Stimulated activated CD8-positive, alpha-beta memory T cell treated with anti-CD3 and anti-CD28 coated beads, Interleukin-7, amount 100 ng/mL, for 48 hours (primary cell): ENCODE measurements at places on chromosomes 2 and 18.

DNA sequence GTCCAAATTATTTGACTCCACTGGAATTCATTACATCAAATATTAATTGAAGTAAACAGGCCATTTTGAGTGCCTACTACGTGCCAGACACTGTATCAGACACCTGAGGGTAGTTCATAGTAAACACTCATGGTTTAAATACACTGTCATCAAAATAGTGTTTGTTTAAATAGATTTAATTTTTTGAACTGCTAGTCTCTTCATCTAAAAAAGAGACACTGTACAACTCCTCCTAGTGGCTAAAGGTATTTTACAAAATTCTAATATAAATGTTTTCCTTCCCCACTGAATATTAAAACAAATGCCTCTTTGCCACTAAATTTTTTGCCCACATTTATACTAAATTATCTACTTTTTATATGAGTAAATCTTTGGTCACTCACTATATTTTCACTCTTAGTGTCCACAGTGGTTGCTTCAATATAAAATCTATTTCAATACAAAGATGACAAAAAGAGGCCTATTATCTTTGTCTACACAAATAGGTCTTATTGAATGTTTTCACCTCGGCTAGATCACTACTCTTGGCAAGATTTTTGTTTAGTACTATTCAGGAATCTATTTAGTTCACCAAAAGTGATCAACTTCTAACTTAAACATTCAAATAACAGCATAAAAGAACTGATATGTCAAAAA is 122.1 kb downstream of the TMEM247 start:
- no peak for DNase-seq

DNA sequence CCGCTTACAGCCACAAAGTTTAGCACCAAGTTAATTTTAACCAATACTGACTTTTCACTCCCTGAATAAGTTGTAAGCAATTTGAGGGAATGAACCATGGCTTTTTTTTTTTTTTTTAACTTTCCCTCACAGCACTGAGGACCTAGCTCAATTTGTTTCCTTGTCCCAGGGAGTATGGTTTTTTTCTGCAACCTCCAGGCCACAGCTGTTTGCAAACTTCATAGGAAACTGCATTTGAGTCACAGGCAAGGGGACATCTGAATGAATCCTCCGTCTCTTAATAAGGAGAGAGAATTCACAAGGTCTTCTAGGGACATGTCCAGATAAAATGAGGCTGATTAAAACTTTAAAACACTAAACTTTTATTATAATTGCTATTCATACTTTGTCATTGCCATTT is 181.5 kb downstream of the GFPT1 start:
- no peak for DNase-seq

DNA sequence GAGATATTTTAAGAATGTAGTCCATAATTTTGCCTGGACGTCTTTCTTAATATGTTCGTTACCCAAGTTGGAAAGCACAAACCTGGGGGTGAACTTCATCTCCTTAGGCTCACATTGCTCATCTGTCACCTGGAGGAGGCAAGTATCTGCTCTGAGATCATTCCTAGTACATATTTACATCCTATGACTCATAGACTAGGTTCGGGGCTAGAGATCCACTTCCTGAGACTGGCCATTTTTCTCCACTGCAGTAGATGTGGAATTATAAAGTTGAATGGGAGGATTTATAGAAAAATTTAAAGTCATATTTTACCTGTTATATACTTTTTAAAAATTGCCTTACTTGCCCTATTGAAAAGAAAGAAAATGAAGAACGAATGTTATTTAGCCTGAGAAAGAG is 77.5 kb upstream of the PROKR1 start:
- no peak for DNase-seq

GRCh38 chr2:230946429-230947234 is 21.6 kb upstream of the GPR55 start:
- no peak for DNase-seq

DNA sequence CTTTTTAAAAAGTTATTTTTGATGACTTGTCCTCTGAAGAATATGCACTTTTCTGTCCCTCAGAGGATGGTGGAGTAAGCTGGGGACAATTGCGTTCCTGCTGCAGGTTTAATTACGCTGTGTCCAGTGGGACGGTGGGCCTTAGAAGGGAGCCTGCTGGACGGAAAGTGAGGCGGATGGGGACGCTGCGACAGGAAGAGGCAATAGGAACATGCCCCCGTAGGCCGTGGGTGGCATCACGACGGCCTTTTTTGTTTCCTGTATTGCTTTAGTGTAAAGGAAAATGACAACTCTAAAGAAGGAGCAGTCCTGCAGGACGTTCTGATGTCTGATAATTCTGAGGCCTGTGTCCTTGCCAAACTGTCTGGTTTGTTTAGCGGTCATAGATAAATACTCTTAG is 121.6 kb downstream of the NFATC1 start:
- no peak for DNase-seq

- DNase-seq, result no peak
These were observed 264.7 kb downstream of the CYP26B1 start for GRCh38 chr2:71882949-71883472.

GRCh38 chr2:70886541-70886987 is 49.1 kb upstream of the ATP6V1B1 start:
- no peak for DNase-seq

DNA sequence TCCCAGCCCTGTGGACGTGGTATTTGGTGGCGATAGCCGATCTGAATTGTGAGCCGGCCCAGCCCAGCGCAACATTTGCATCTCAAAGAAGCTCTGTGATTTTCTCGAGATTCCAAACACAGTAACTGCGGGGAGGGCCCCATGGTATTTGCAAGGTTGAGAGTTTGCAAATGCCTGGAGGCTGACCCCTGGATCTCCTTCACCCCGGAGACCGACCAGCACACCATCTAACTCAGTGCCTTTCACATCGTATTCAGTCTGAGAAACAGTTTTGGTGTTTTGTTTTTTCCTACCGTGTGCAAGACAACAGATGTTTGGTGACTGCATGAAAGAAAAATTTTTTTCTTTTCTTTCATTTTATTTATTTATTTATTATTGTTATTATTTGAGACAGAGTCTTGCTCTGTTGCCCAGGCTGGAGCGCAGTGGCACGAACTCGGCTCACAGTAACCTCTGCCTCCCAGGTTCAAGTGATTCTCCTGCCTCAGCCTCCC is 40.3 kb downstream of the MYCN start:
- DNase-seq, result no peak

GRCh38 chr2:32772638-32773447 is 145.0 kb downstream of the TTC27 start:
- no peak for DNase-seq

- DNase-seq, result no peak
These were observed 7.6 kb downstream of the ITGA6 start for GRCh38 chr2:172434821-172435605.

GRCh38 chr2:44707945-44708660 is 233.4 kb upstream of the SIX3 start:
- no peak for DNase-seq

DNA sequence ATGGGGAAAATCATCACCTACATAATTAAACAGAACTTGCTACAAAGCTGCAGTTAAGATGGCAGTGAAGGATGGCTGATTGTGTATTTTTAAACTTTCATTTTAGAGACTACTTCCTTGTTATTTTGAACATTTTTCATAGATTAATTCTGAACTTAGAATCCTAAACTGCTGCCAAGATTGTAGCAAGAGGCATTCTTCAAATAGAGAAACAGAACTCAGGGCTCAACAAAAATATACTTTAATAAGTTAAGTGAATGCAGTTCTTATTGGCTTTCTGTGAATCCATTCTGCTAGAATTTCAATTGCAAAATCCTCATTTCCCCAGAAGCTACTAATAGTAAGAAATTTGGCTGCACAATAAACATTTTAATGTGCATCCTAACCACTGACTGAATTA is 160.3 kb downstream of the L3MBTL4 start:
- DNase-seq, result no peak

GRCh38 chr18:37874721-37875120 is 309.1 kb upstream of the CELF4 start:
- no peak for DNase-seq

GRCh38 chr2:113238871-113239839 is 39.6 kb downstream of the PAX8 start:
- no peak for DNase-seq

DNA sequence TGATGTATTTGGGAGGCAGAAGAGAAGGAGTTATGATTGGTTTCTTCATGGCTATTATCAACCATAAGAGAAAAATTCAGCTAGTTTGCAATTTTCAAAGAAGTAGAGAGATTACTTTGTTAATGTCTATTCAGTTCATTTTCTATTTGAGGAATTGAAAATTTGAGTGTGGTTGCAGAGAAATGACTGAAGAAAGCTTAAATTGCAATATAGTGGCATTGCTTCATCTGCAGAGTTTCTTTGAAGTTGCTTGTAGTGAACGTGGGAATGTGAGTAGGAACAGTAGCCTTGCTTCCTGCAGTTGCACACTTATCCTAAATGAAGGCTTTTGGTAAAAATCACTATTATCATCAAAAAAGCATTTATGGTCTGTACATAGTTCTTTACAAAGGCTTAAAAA is 14.7 kb upstream of the CYRIA start:
- no peak for DNase-seq

DNA sequence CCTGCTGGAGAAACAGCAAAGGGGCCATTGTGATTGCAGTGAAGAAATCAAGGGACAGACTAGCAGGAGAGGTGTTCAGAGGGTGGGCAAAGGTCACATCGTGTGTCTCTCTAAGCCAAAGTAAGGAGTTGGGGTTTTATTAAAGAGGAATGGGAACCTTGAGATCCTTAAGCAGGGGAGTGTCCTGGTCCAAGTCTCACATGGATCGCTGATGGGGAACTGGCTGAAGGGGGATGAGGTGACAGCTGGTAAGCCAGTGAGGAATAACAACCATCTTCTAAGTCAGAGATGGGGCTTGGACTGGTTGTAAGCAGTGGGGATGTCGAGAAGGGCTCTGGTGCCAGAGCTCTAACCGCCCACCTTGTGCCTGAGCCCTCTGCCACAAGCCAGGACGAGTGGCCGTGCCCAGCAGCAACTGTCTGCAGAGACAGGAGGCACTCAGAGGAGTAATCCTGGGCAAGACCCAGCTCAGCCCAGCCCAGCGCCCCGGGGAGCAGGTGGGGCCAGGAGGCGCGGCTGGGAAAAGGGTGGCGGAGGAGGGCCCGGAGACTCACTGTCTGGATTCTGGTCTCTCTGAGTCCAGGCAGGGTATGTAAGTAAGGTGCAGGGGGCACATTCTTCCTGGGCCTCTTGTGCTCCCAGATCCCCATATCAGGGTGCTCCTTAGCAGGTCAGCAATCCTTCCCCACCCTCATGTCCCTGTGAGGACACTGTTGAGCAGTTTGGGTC is 13.7 kb downstream of the WNT10A start:
- no peak for DNase-seq

GRCh38 chr2:218722419-218722818 is 11.8 kb downstream of the TTLL4 start:
- no peak for DNase-seq

GRCh38 chr2:121577381-121577780 is 46.7 kb downstream of the RNU4ATAC start:
- no peak for DNase-seq

DNA sequence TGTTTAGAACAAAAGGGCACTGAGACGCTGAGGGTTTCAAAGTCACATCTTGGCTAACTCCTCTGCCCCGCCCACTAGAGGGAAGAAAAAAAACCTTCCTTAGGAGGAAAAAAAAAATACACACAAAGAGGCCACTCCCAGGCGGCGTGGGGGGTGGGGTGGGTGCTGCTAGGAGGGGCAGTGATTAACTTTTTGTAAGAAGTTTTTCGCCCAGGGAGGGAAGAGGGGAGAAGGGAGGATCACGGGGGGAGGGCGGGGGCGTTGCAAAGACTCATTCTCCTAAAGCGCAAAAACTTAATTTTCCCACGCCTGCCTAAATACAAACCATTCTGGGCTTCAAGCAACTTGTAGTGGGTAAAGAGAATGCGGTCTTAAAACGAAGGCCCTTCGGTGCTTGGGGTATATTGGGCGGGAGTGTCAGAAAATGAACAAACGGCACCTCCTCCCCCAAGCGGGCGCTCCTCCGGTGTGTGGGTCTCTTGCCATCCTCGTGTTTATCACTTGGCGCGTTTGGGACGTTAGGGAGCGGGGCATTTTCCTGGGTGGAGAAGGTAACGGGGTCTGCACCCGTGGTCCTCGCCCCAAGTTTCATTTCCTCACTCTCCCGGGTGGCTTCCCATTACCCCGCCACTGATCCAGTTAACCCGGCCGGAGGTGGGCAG is 1.7 kb downstream of the CXCR4 start:
- DNase-seq, result no peak

DNA sequence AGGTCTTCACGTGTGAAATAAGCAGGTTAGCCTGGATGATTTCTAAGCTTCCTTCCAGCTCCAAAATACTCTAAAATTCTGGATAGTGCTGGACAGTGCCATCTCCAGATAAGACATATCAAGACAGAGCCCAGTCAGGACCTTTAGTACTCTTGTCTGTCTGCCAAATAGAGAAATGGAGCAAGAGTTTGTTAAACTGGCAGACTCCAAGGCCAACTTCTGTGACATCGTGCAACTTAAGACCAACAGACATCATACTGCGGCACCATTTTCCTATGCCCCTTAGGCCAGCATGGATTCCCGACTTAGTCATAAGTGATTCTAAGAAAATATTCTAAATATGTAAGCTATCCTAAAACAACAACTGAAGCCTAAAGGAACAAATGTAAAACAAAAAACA is 118.6 kb downstream of the RBMS1 start:
- DNase-seq, result no peak

GRCh38 chr2:226671141-226671676 is 128.4 kb downstream of the IRS1 start:
- DNase-seq, result no peak

DNA sequence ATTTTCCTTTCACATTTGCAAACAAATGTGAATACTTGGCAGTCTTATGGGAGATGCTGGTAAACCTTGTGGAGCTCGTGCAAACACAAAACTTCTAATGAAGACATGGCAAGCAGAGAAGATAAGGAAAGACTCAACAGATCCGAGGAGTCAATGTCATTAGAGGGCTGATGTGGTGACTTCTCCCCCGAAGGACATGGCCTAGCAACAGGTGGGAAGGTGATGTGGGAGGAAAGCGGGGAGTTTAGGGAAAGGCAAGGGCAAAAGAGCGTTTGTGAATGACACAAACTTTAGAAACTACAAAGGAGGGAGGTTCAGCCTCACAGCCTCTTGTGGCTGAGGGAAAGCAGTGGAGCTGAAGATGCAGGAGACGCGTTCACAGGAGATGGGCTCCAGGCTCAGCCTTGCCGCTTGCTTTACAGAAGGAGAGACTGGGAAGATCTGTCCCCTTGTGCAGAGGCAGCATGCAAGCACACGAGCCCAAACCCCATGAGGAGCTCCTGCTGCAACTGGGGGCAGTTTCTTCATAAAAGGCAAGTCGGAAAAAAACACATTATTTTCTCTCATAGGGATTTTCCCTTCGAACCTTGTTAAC is 86.6 kb downstream of the SOWAHC start:
- DNase-seq, result no peak

DNA sequence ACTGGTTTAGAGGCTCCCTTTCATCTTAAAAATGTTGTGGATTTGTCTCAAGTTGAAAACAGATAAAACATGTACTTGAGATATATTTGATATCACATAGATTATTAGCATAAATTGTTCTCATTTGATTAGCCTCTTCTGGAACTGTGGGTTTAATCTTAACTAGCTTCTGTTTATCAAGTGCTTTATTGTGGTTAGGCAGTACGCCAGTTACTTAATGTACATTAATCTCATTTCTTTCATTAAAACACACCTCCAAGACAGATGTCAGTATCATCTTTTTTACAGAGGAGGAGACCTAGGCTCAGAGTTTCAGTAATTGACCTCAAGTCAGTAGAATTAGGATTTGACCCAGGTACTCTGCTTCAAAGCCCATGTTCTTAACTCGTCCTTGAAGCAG is 21.8 kb downstream of the SFTPB start:
- DNase-seq, result no peak
